ENCODE measurements at places on chromosomes 4 and X.

- ATAC-seq = no peak
Observed at GRCh38 chr4:114249976-114250375, 270.5 kb upstream of the ARSJ start.

DNA sequence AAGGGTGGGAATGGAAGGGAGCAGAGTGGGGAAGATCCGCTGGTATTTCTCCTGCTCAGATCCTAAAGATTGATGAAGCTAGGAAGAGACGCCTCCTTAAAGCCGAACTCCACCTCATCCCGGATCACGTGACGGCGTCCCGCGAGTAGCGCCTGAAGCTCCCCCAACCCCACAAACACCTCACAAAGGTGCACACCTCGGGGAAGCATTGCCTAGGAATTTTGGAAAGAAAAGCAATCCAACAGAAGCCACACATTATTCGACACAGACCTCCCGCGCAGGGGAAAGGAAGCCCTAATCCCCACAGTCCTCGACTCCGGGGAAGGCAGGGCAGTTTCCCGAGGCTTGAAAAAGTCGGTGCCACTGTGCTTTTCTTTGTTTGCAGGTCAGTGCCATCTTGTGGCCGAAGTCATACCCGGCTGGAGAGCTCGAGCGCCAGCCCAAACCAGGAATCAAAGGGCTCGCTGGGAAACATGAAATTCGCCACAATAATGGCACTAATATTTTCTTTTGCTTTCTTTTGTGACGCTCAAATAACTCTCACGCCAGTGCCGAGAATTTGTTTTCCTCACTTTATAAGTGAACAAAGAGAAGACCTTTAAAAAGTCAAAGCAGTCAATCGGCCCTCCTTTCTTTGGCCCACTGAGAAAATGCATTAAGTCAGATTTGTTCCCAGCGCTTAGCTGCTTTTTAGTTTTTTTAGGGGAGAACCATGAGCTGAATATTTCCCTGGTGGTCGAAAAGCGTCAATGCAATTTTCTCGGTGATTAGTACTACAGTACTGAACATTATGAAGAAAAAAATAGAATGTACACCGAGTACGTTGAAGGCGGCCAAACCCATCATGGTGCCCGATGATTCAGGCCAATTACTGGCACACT is at the start of gene NPY1R:
Gene NPY1R (minus strand): TSS at position 71 of the 881 bp plus-strand sequence. CDS start 6,042 bp downstream, outside the sequence.
- ATAC-seq = peak; percentile 77

GRCh38 chr4:88629826-88630225 is 37.5 kb downstream of the HERC3 start:
- no peak for ATAC-seq

DNA sequence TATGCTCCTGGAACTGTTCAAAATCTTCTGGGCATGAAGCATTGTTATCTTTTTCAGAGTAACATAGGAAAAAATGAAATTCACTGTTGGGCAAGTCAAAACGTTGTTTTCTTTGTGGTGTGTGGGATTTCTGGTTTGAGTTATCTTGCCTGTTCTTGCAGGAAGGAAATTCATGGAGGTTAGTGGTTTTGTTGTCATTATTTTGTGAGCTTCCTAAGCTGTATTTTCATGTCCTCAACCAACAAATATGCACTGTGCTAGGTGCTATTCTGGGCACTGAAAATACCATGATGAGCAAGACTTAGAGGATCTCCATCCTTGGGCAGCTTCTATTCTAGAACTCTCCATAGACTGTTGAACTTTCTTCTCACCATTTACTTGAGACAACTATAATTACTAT is 16.9 kb downstream of the SPINK2 start:
- no peak for ATAC-seq

DNA sequence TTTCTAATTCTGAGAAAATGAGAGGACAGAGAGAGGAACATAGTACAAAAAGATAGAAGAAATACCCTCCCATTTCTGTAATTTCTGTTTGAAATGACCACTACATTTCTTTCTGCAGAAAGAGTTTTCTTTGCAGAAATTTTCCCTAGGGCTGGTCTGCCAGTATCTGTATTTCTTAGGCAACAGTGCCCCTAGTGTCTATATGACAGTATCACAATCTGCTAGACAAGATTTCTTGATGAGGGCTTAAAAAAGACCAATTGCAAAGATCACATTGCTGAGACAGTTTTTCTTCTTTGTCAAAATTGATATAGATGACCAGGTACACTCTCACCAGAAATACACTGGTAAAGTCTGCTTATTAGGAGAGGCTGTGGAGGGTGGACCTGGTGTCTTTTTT is 81.0 kb upstream of the ZDHHC15 start:
- no peak for ATAC-seq

GRCh38 chr4:1570291-1571164 is 113.6 kb downstream of the FAM53A start:
- ATAC-seq = no peak

DNA sequence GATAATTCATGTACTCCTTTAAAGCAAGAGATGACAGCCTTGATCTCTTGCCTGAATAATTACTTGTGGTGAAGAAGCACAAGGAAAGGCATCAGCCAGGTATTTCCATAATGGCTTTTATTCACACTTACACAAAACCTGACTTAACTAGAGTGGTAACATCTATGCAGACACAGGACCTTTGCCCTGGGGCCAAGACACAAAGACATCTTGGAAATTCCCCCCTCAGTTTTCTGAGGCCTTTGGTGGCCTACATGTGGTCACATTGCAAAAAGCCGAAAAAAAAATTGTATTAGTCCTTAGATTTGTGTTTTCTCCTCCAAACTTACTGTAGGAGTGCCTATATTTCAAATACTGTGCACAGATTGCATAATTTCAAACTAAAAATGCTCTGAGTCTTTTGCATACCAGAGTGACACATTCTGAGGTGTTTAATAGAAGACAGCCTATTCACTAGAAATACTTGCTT is 172.4 kb downstream of the PDGFC start:
- ATAC-seq = no peak

GRCh38 chr4:106497271-106497670 is 128.7 kb upstream of the GIMD1 start:
- ATAC-seq = no peak

Measured in esophagus mucosa (tissue), 1 donor.